ENCODE measurements at places on chromosomes 6 and 20.

DNA sequence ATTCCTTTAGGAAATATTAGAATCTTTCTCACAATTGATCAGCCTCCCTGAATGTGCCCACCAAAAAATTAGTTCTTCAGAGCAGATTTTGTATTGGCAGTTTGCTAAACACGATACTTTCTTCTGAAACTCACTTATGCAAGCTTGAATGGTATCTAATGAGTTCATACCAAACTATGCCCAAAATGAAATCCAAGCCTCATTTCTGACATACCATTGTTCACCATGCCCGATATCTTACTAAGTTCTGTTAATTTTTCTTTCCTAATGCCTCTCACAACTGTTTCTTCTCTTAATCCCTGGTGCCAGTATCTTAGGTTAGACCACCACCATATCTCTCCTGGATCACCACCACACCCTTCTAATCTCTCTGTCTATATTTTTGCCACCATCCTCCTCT is 755.9 kb downstream of the KIF16B start:
- DNase-seq: no peak

DNA sequence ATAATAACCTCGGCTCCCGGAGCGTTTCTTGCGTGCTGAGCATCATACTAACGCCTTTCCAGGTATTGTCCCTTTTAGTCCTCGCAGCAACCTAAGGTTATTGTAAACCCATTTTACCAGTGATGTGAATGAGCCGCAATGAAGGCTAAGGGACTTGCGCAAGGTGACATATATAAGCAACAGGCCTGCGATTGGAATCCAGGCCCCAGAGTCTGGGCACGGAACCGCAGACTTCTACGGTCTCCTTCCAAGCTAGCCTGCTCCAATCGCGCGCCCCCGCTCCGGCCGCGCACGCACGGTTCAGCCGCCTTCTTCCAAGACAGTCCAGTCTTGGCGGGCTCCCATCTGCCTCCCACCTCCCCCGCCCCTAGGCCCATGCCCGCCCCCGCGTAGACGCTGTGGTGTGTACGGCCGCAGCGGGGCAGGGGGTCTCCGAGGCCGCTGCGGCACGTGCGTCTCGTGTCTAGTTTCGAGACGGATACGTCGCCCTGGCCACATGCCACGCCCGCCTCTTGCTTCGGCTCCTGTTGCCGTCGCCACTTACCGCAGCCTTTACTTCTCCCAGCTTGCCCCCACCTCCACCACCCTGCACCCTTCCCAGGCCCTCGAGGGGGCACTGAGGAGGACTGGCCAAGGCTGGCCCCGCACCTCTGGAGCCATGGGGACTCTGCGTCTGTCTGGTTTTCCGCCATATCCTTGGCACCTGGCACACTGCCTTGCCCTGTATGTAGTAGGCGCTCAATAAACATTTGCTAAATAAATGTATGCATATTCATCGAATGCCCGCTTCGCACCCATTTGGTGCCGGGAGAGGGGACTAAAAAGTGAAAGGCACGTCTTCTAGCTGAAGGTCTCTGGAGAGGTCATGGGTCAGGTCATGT is 855 bp upstream of the GFOD1 start:
- DNase-seq: no peak

- peak; percentile 79 for DNase-seq
Observed at GRCh38 chr6:1336246-1336843, 24.4 kb downstream of the FOXQ1 start.

- no peak for DNase-seq
Observed at GRCh38 chr6:114523508-114523907, 180.7 kb upstream of the HS3ST5 start.

- DNase-seq: no peak
Observed at GRCh38 chr6:71707059-71707458, 179.3 kb upstream of the RIMS1 start.

DNA sequence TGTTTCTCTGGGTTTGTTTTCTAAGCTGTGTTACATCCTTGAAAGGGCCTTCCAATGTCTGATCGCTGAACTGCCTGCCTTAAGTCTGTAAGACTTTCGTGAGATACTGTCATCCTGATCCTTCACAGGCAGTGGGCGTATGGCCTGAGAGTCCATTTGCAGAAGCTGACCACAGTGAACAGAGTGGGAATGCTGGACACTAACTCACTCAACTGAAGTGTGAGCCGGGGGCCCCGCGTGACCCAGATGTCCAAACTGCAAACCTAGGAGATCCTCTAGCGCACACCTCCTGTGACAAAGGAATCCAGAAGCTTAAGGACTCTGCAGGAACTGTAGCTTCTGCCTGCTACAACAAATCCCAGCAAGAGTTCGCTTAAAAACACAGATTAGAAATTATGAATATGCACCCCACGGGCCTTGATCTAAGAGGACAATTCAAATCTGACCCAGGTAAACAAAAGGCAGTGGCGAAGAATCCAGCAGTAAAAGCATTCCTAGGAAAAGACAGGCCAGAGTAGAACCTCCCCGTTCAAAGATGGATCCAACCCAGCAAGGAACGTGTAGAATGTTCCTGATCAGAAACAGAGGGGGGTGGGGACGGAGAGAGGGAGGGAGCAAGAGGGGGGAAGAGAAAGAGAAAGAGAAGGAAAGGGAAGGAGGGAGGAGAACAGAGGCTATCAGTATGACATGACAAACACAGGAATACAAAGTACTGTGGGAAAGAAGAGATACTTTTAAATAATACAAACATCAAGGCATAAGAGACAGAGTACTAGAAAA is 135.0 kb upstream of the AFDN start:
- DNase-seq: no peak

Data from epithelial cell of prostate (primary cell).